NCI-H1417 treated with DMSO at 0.1 percent for 48 hours (cell line): ENCODE measurements at places on chromosomes 7 and 10.

DNA sequence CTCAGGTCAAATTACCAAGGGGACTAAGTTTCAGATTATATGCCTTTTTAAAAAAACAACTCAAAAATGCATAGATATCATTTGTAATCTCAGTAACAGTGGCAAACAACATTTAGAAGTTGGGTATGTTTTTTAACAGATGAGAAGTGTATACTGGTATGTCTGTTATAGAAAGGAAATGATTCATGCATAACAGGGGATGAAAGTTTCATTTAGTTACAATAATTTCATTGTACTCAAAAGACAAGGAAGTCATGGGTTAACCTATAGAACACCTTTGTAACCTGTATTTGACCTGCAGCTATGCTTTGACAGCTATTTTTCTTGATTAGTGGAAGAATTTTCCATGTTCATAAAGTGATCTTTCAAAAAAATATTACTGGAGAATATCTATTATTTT lies 35.4 kb upstream of the FAM133B start:
- DNase-seq, result no peak

DNA sequence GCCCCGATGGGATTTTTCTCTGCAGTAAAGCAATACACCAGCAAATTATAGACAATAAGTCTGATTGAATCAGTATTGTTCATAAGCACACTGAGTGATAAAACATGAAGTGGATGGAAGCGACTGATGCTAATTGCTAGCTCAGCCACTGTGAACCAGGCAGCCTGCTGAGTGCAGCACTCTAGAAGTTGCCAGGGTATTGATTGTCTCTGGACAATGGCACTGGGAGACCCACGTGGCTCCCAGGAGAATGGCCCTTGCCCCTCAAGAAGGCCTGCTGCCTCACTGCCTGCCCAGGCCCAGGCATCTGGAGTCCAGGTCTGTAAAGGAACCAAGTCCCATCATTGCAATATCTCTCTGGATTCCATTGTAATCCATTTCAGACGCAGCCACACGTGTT lies 80.4 kb upstream of the TCERG1L start:
- DNase-seq, result no peak

- no peak for DNase-seq
Measured at GRCh38 chr7:159114981-159115380, 29.7 kb downstream of the VIPR2 start.

GRCh38 chr10:48446785-48447184 lies 140.3 kb downstream of the MAPK8 start:
- DNase-seq, result no peak

GRCh38 chr7:119344466-119344865 lies 928.5 kb upstream of the KCND2 start:
- no peak for DNase-seq
